H1 (cell line): ENCODE measurements at places on chromosomes 12 and 14.

- H3K36me3 ChIP-seq: no peaks in the 10 kb centered on the region
- H3K4me1 ChIP-seq: peaks cover 6% of the 10 kb centered on the region; the same call in 1 of the 2 replicates
- no peak overlapping the region for H3K27ac ChIP-seq
- 0 out of 2 replicates have a peak, but pooled peaks cover 2% of the 10 kb centered on the region for H3K27me3 ChIP-seq
These were observed 3.0 kb downstream of the PACS2 start for GRCh38 chr14:105317546-105317945.

GRCh38 chr14:61695695-61696527 lies 598 bp downstream of the HIF1A start:
- peak overlapping the region; percentile 100 for H3K4me3 ChIP-seq
- H3K4me1 ChIP-seq: peaks cover 2% of the 10 kb centered on the region; the same call in 1 of the 2 replicates
- H3K27me3 ChIP-seq: no peaks in the 10 kb centered on the region
- no peak for DNase-seq
- no peaks in the 10 kb centered on the region for H3K36me3 ChIP-seq

- peaks cover 3% of the 10 kb centered on the region for H3K4me1 ChIP-seq
- H3K27me3 ChIP-seq: peaks cover 84% of the 10 kb centered on the region
- no peak for DNase-seq
These were observed 13.6 kb upstream of the PAX9 start for GRCh38 chr14:36647824-36648753.

GRCh38 chr14:54709444-54709843 lies 142.5 kb downstream of the SAMD4A start:
- DNase-seq: no peak
- H3K27ac ChIP-seq: no peak overlapping the region
- H3K27me3 ChIP-seq: no peaks in the 10 kb centered on the region; the same call in 1 of the 2 replicates
- H3K4me3 ChIP-seq: no peak overlapping the region
- H3K4me1 ChIP-seq: no peaks in the 10 kb centered on the region

DNA sequence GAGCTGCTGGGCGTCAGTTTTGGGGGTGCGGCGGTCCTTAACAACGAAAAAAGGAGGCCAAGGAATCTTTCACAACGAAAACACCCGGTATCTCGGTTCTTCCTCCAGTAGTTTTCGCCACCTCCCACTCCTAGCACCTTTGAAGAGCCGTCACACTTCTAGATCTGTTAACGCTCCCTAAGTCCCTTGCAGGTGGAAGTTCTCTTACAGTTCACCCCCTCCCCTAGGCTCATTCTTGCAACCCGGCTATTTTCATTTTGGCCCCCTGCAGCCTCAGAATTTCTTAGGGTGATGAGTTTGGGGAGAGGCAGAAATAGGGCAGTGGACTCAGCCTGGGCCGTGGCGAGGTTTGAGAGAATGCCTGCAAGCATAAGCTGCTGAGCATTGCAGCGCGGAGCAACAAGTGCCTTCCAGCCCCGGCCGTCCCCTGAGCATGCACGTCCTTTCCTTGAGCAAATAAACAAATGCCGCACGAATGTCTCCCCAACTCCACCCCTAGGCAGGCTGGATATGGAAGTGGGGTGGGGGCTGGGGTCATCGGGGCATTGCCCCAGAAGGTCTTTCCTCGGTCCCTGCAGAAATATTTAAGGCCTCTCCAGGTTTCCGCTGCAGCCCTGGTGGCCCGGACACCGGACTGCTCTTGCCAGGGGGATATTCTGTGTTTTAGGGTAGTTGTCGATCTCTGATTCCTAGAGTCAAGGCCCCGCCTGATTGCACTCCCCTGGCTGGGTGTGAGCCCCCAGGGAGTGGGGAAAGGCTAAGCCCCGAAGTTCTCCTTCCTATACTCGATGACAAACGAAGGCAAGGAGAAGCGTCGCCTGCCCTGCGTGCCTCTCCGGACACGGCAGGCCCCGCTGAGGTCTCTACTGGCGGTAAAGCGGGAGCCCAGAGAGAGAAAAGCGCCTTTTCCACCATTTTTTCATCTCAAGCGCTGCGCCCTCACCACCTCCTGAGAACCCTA lies 1.6 kb downstream of the RFX4 start:
- H3K27me3 ChIP-seq: peaks cover 77% of the 10 kb centered on the region
- H3K4me1 ChIP-seq: peaks cover 7% of the 10 kb centered on the region
- H3K36me3 ChIP-seq: no peaks in the 10 kb centered on the region
- H3K27ac ChIP-seq: no peak overlapping the region
- DNase-seq: no peak

- no peaks in the 10 kb centered on the region for H3K27me3 ChIP-seq
- DNase-seq: no peak
- H3K4me1 ChIP-seq: no peaks in the 10 kb centered on the region
- no peak overlapping the region for H3K4me3 ChIP-seq
- no peaks in the 10 kb centered on the region for H3K36me3 ChIP-seq
These were observed 81.2 kb downstream of the PRKD1 start for GRCh38 chr14:29846339-29847055.

GRCh38 chr12:130668286-130669204 lies 47.6 kb downstream of the RIMBP2 start:
- H3K27ac ChIP-seq: no peak overlapping the region
- no peaks in the 10 kb centered on the region for H3K36me3 ChIP-seq
- H3K4me3 ChIP-seq: no peak overlapping the region
- no peaks in the 10 kb centered on the region for H3K27me3 ChIP-seq

GRCh38 chr12:124441443-124442194 lies 125.8 kb downstream of the NCOR2 start:
- no peak overlapping the region for H3K27ac ChIP-seq
- H3K27me3 ChIP-seq: no peaks in the 10 kb centered on the region
- no peak for DNase-seq
- H3K4me3 ChIP-seq: no peak overlapping the region

- DNase-seq: no peak
- H3K4me1 ChIP-seq: no peaks in the 10 kb centered on the region
- no peaks in the 10 kb centered on the region for H3K36me3 ChIP-seq
- no peak overlapping the region for H3K27ac ChIP-seq
- no peak overlapping the region for H3K4me3 ChIP-seq
These were observed 561.2 kb upstream of the SEL1L start for GRCh38 chr14:82094829-82095345.

DNA sequence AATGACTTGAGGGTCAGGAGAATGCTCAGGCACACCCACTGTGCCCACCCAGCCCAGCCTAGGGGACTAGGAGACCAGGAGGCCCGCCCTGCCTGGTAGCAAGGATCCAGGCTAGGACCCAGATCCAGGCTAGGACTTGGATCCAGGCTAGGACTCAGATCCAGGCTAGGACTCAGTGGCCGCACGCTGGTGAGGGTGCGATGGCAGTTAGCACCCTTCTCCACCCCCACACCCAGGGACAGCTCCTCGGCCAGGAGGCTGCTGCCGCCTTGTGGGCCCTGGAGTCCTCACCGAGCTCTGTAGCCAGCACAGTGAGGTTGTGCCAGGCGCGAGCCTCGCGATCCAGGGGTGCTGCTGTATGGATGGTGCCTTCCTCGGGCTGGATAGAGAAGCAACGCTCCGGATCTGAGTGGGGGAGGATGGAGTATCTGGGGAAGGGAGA lies 5.1 kb downstream of the CDH24 start:
- H3K4me1 ChIP-seq: peaks cover 13% of the 10 kb centered on the region
- no peak overlapping the region for H3K4me3 ChIP-seq
- no peak overlapping the region for H3K27ac ChIP-seq
- no peaks in the 10 kb centered on the region; the same call in none of the 2 replicates for H3K36me3 ChIP-seq

DNA sequence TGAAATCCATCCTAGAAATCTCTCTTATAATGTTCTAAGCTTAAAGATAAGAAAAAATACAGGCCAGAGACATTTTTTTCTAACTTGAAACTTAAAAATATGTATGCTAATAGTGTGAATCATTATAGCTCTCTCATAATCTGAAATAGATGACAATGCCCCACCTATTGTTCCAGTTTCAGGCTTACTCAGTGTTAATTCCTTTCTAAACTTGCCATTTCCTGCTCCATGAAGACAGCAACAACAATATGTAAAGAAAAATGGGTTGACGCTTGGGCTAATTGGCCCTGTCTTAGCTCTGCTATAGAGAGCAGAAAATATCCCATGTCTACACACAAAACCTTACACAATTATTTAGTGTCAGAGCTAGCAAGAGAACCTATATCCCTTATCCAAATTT lies 37.1 kb downstream of the LMO3 start:
- no peak overlapping the region for H3K27ac ChIP-seq
- DNase-seq: no peak
- H3K36me3 ChIP-seq: no peaks in the 10 kb centered on the region
- no peaks in the 10 kb centered on the region; the same call in 1 of the 2 replicates for H3K4me1 ChIP-seq
- H3K4me3 ChIP-seq: no peak overlapping the region

- H3K4me1 ChIP-seq: peaks cover 13% of the 10 kb centered on the region
- no peak overlapping the region for H3K27ac ChIP-seq
- no peaks in the 10 kb centered on the region for H3K27me3 ChIP-seq
- no peaks in the 10 kb centered on the region for H3K36me3 ChIP-seq
- H3K4me3 ChIP-seq: no peak overlapping the region
These were observed 2.3 kb downstream of the CDK17 start for GRCh38 chr12:96397756-96398423.

GRCh38 chr14:95445161-95445560 lies 71.3 kb downstream of the SYNE3 start:
- no peak for DNase-seq
- H3K4me1 ChIP-seq: no peaks in the 10 kb centered on the region
- no peak overlapping the region for H3K27ac ChIP-seq
- no peak overlapping the region for H3K4me3 ChIP-seq
- H3K36me3 ChIP-seq: no peaks in the 10 kb centered on the region
- H3K27me3 ChIP-seq: no peaks in the 10 kb centered on the region

GRCh38 chr12:50732591-50732990 lies 31.3 kb upstream of the ATF1 start:
- H3K4me3 ChIP-seq: no peak overlapping the region
- no peaks in the 10 kb centered on the region for H3K27me3 ChIP-seq
- peaks cover 6% of the 10 kb centered on the region; the same call in 1 of the 2 replicates for H3K36me3 ChIP-seq
- no peaks in the 10 kb centered on the region for H3K4me1 ChIP-seq

GRCh38 chr14:54570631-54571415 lies 3.9 kb downstream of the SAMD4A start:
- no peak overlapping the region for H3K4me3 ChIP-seq
- no peak overlapping the region for H3K27ac ChIP-seq
- DNase-seq: no peak

- no peaks in the 10 kb centered on the region for H3K27me3 ChIP-seq
- peaks cover 24% of the 10 kb centered on the region for H3K4me1 ChIP-seq
- peak overlapping the region; percentile 53 for H3K4me3 ChIP-seq
- no peak for DNase-seq
These were observed 5.3 kb upstream of the UBC start for GRCh38 chr12:124919521-124920352.
